ENCODE measurements at places on chromosomes 2 and 18. TPM values are rescaled to one million over a fixed set of nuclear protein-coding genes. Genes with fewer than 3 reads are reported as not detected.
A peak's percentile ranks its signal among the peaks of the same experiment; 100 is the strongest.

DNA sequence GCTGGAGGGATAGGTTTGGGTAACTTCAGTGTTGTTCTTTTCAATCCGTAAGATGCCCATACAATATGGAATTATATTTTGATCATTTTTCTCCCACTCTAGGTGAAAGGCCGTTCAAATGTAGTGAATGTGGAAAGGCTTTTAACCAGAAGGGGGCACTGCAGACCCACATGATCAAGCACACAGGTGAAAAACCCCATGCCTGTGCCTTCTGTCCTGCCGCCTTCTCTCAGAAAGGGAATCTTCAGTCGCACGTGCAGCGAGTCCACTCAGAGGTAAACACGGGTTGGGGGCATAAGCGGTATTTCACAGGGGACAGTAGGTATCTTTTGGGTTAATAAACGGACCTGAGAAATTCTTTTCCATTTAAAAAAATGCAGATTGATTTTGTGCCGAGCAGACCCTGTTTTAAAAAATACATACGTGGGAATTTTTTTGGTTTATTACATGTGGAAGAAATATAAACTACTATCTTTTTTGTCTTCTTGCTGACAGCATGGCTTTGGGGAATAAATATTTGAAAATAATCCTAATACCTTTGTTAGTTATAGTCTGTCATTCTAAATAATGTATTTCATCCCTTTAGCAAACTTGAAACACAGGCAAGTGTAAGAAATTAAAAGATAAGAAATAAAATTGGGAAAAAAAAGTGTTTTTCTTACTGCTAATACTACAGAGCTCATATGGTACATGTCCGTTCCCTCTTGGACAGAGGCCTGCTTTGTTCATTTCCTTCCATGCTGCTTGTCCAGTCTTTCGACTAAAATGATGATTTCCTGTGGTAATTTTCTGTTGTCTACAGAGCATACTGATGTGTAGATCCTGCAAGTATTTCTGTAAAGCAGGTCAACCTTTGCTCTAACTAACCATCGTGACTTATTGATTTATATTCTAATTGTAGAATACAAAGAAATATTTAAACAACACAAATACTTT, 53.3 kb downstream of the ZNF236 start:
- no peak overlapping the region for H3K27ac ChIP-seq
- no peaks in the 10 kb centered on the region for H3K4me1 ChIP-seq
- no peaks in the 10 kb centered on the region for H3K27me3 ChIP-seq
- no peak for DNase-seq

DNA sequence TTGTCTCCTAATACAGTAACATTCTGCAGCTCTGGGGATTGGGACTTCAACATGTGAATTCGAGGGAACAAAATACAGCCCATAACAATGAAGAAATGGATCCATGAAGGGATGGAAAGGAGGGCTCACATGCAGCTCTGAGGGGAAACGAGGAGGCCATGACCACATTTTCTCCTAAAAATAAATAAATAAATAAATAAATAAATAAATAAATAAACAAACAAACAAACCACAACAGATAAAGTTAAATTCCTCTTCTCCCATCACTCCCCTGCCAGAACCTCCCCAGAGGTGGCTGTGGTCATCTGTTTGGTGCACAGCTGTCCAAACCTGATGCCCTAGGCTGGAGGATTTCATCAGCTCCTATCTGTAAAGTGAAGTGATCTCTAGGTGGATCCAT, 42.7 kb downstream of the MAL start:
- no peak overlapping the region for H3K4me3 ChIP-seq
- H3K4me1 ChIP-seq = no peaks in the 10 kb centered on the region
- no peak overlapping the region for H3K27ac ChIP-seq
- H3K36me3 ChIP-seq = no peaks in the 10 kb centered on the region
- DNase-seq = no peak

DNA sequence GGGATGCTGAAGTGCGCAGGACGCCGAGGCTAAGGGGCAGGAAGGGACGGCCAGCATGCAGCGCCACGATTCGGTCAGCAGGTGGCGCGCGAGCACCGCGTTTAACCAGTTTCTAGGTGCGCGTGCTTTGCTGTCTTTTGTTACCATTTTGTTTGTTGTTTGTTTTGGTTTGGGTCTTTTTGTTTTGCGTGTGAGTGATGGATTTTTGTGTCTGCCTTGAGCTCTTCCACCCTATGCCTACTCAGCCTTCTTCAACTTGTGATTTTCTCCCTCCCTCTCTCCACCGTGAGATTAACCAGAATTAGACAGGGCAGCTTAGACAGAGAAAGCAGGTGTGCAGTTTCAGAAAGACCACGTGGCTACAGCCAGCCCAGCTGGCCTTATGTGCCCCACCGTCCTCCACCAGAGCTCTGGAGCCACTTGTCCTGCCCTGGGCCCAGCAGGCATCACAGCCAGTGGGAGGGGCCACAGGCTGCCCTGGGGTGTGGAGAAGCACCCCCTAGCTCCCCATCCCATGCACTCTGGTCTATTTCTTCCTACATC, 180.2 kb downstream of the RNF144A start:
- H3K27ac ChIP-seq = no peak overlapping the region
- DNase-seq = peak; percentile 29
- no peaks in the 10 kb centered on the region for H3K36me3 ChIP-seq
- H3K4me1 ChIP-seq = no peaks in the 10 kb centered on the region
- H3K27me3 ChIP-seq = no peaks in the 10 kb centered on the region
- H3K4me3 ChIP-seq = no peak overlapping the region

DNA sequence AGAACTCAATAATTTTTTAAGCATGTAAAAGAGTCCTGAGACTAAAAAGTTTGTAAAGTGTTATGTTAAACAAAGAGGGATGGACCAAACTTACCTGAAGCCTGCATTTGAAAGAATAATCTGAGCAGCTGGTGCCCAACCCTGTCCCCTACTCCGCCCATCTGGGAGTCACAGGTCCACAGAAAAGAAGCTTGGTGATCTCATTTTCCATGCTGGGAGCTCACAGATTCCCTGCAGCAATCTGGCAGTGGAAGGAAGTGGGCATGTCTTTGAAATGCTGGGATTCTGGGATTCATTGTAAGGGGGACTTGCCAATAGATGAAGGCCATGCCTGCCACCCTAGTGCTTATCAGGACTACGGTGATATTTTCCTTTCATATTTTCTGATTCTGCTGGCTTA, 17.9 kb downstream of the CDH2 start:
- no peak overlapping the region for H3K4me3 ChIP-seq
- H3K27me3 ChIP-seq = no peaks in the 10 kb centered on the region

DNA sequence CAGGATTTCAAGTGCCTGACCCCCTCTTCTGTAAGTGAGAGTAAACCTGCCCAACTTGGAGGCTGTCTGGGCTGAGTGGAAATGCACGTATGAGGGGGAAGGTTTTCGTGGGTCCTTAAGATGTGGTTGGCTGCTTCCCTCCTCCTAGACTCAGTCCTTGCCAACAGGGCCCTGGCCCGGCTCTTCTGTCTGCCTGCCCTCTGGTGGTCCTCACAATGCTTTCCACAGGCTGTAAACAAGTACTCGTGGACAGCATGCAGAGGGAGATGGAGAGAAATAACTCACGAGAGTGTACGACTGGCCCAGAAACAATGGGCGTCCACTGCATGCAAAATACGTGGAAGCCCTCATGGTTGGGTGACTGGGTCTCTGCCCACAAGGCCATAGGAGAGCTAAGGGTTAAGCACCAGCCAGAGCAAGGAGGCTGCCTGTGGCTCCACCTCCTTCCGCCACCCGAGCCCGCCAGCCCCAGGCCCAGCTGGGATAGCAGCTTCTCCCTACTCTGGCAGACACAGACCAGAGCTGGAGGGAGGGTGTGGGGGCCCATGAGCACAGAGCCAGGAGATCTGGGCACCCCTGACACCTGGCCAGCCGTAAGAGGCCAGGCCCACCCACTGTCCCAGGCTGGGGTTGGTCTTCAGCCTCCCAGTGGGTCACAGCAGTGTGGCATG, 17.0 kb upstream of the ARHGEF4 start:
- no peaks in the 10 kb centered on the region for H3K36me3 ChIP-seq
- H3K27me3 ChIP-seq = no peaks in the 10 kb centered on the region
- H3K27ac ChIP-seq = peak overlapping the region; percentile 68
- DNase-seq = no peak
- H3K4me1 ChIP-seq = no peaks in the 10 kb centered on the region
- H3K4me3 ChIP-seq = peak overlapping the region; percentile 20

- H3K36me3 ChIP-seq = no peaks in the 10 kb centered on the region
- peak overlapping the region; percentile 71 for H3K27ac ChIP-seq
- H3K4me3 ChIP-seq = no peak overlapping the region
- H3K4me1 ChIP-seq = no peaks in the 10 kb centered on the region
- DNase-seq = no peak
- H3K27me3 ChIP-seq = no peaks in the 10 kb centered on the region
Measured at GRCh38 chr2:28378679-28379584, 13.7 kb upstream of the FOSL2 start.

- H3K4me1 ChIP-seq = no peaks in the 10 kb centered on the region
- H3K27me3 ChIP-seq = no peaks in the 10 kb centered on the region
- H3K4me3 ChIP-seq = no peak overlapping the region
- no peak for DNase-seq
Measured at GRCh38 chr18:3889121-3889520, 439.1 kb downstream of the TGIF1 start.

GRCh38 chr2:12442476-12442847, 274.3 kb upstream of the TRIB2 start:
- no peak overlapping the region for H3K27ac ChIP-seq
- H3K36me3 ChIP-seq = no peaks in the 10 kb centered on the region
- H3K4me1 ChIP-seq = no peaks in the 10 kb centered on the region
- DNase-seq = no peak
- H3K27me3 ChIP-seq = no peaks in the 10 kb centered on the region
- no peak overlapping the region for H3K4me3 ChIP-seq

GRCh38 chr2:56416500-56417176, 232.8 kb downstream of the CCDC85A start:
- no peaks in the 10 kb centered on the region for H3K36me3 ChIP-seq
- no peak overlapping the region for H3K4me3 ChIP-seq
- no peak overlapping the region for H3K27ac ChIP-seq
- no peaks in the 10 kb centered on the region for H3K27me3 ChIP-seq

DNA sequence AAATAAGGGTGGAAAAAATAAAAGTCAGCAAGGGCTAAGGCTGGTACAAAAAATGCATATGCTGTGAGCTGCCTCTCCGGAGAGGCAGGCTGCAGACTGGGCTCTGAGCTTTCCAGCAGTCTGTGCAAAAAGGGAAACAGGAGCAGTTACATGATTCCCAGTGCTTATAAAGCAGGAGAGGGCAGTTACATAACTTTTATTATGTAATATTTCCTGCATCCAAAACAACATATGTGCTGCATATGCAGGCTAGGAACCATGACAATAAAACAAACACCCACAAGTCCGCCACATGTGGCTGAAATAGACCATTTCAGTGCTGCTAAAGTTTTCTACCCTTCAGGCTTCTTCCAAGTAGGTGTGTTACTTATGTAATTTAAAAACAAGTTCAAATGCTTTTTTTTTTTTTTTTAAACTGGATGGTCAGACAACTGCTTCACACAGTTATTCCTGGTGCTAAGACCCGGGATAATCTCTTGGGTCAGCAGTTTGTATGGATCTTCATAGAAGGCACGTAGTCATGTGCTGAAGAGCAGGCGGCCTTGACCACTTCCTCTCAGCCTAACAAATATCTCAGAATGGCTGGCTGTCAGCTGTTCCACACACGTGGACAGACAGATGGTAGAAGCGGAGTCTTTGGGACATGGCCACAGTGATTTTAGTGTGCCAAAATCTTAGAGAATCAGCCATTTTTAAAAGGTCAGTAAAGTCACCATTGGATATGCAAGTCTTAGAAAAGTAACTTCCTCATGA, 43.5 kb downstream of the ARMC9 start:
- no peaks in the 10 kb centered on the region for H3K36me3 ChIP-seq
- no peaks in the 10 kb centered on the region for H3K4me1 ChIP-seq
- no peaks in the 10 kb centered on the region for H3K27me3 ChIP-seq
- H3K27ac ChIP-seq = no peak overlapping the region

DNA sequence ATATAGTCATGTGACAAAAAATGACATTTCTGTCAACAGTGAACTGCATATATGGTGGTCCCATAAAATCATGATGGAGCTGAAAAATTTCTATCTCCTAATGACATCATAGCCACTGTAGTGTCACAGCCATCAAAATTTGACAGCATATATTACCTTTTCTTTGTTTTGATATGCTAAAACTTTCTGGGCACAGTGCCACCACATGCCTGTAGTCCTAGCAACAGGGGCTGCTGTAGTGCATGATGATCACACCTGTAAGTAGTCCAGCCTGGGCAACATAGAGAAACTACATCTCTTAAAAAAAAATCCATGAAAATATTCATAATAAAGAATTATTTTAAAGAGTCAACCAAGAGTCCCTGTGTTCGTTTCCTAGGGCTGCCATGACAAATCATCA, 155.5 kb upstream of the SERTAD2 start:
- no peak for DNase-seq
- no peaks in the 10 kb centered on the region for H3K27me3 ChIP-seq
- H3K27ac ChIP-seq = no peak overlapping the region
- H3K4me1 ChIP-seq = no peaks in the 10 kb centered on the region

DNA sequence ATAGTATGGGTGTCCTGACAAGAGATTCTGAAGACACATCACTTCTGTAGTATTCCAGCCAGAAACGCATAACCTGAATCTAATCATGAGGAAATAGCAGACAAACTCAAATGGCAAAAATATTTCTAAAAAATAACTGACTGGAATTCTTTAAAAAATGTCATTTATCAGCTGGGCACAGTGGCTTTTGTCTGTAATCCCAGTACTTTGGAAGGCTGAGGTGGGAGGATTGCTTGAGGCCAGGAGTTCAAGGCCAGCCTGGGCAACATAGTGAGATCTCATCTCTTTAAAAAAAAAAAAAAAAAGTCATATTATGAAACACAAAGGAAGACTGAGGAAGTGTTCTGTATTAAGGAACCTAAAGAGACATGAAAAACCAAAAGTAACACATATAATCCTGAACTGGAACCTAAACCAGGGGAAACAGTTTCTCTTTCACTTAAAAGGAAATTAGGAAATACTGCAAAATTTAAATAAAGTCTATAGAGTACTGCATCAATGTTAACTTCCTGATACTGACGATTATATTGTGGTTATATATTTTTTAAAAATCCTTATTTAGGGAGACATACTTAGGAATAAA, 29.9 kb downstream of the SESTD1 start:
- DNase-seq = no peak
- H3K4me3 ChIP-seq = no peak overlapping the region
- no peaks in the 10 kb centered on the region for H3K4me1 ChIP-seq
- no peaks in the 10 kb centered on the region for H3K36me3 ChIP-seq
- no peak overlapping the region for H3K27ac ChIP-seq

DNA sequence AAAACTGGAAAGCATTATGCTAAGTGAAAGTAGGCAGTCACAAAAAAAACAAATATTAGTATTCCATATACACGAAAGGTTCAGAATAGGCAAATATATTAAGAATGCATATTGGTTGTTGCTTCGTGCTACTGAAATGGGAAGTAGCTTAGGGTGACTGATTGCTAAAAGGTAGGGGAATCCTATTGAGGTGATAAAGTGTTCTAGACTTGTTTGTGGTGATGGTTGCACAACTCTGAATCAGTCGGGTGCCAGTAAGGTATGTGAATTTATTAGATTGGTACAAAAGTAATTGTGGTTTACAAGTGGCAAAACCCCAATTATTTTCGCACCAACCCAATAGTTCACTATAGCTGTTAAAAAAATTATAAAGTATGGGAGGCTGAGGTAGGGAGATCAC, 20.7 kb downstream of the USP34 start:
- no peak overlapping the region for H3K27ac ChIP-seq
- no peak overlapping the region for H3K4me3 ChIP-seq
- H3K27me3 ChIP-seq = no peaks in the 10 kb centered on the region
- H3K36me3 ChIP-seq = no peaks in the 10 kb centered on the region
- H3K4me1 ChIP-seq = no peaks in the 10 kb centered on the region

The CCDC121 gene
- total RNA-seq = 8.9 TPM

The IL36A gene
- total RNA-seq = not detected

The GALR1 gene
- not detected for total RNA-seq

The PSD4 gene
- 4.3 TPM for total RNA-seq

Data from breast epithelium (tissue), 4 donors.